Stimulated activated CD4-positive, alpha-beta T cell treated with anti-CD3 and anti-CD28 coated beads, Interleukin-12 subunit alpha, Interleukin-12 subunit beta, amount 100 ng/mL, for 24 hours (primary cell): ENCODE measurements at places on chromosomes 3 and 15.

- no peak for DNase-seq
These were observed 11.3 kb upstream of the KAT2B start for GRCh38 chr3:20028905-20029331.

DNA sequence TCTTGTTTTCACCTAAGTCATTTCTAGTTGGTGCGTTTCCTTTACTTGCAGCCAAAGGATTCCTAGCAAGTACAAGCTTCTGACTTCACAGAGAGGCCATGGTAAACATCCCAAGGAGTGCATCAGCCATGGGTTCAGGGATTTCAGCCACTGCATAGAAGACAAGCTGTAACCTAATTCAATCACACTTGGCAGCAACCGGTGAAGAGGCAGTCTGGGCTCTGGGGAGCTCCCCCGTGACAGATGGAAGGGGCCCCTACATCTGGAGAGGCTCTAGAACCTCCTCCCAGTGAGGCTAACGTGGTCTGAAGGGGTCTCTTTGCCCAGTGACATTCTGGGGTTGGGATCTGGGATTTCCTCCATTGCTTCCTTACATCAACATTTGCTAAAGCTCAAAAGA lies 8.4 kb upstream of the SNRPA1 start:
- DNase-seq: no peak

GRCh38 chr15:89129123-89129815 lies 41.0 kb downstream of the ABHD2 start:
- DNase-seq: peak; percentile 41

DNA sequence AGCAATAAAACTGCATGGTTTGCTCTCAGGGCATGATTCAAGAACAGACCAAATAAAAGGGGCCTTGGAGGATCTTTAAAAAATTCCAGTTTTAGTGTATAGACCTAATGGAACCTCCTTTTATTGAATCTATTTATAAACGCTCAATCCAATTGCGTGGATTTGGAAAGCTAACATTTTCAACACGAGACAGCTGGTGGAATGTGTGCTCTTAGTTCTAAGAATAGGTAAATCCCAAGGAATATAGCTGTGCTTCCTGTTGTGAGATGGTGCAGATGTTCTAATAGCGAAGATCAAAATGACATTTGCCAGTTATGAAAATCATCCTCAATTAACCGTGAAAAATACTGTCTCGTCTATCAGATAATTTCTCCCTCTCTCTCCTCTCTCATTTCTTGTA lies 192.5 kb downstream of the ATP10A start:
- no peak for DNase-seq

GRCh38 chr3:166519443-166519842 lies 682.2 kb upstream of the BCHE start:
- DNase-seq: no peak

- no peak for DNase-seq
These were observed 654.9 kb upstream of the KCNMB2 start for GRCh38 chr3:177881351-177881750.
